ENCODE measurements at places on chromosomes 13 and 19. TPM values are rescaled to one million over a fixed set of nuclear protein-coding genes. Genes with fewer than 3 reads are reported as not detected.

Gene TBC1D4
- polyA plus RNA-seq: 30.1 TPM

Gene UBE2L5
- not detected for polyA plus RNA-seq

Gene FUT6
- not detected for polyA plus RNA-seq

Gene ZNF28
- polyA plus RNA-seq: 11.7 TPM

Gene TSSK6
- polyA plus RNA-seq: 1.5 TPM

Gene FXYD1
- 268 TPM for polyA plus RNA-seq

Gene ZNF223
- 8.1 TPM for polyA plus RNA-seq

Gene FFAR2
- not detected for polyA plus RNA-seq

Data from cardiac muscle cell (in vitro differentiated cells and primary cell).